ENCODE measurements at places on chromosomes 2 and 18. TPM values are rescaled to one million over a fixed set of nuclear protein-coding genes. Genes with fewer than 3 reads are reported as not detected.

Gene ALKAL2
- polyA plus RNA-seq: not detected

Gene CXCR1
- 0.53 TPM for polyA plus RNA-seq

Gene FAM110C
- 0.99 TPM for polyA plus RNA-seq

Gene ZNF892
- 0.11 TPM for polyA plus RNA-seq

Gene ZBTB7C
- not detected for polyA plus RNA-seq

DNA sequence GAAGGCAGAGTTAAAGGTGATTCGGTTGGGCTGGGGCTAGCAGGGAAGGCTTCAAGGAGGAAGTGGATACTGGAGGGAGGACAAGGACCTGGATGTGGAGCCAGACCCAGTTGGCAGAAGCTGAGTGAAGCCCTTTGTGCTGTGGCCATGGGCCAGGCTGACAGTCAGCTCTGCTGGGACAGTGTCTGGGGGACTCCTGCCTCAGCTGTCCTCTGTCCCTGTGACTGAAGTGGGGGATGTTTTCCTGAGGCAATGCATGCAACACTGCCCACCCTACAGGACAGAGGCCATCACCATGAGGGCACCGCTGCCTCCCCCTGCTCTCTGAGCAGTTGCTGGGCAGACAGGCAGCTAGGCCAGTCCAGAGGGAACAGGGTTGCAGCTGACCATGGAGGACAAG, 40.0 kb downstream of the ST8SIA5 start:
- DNase-seq: no peak

GRCh38 chr2:80496775-80497174, 192.2 kb upstream of the LRRTM1 start:
- no peak for DNase-seq

DNA sequence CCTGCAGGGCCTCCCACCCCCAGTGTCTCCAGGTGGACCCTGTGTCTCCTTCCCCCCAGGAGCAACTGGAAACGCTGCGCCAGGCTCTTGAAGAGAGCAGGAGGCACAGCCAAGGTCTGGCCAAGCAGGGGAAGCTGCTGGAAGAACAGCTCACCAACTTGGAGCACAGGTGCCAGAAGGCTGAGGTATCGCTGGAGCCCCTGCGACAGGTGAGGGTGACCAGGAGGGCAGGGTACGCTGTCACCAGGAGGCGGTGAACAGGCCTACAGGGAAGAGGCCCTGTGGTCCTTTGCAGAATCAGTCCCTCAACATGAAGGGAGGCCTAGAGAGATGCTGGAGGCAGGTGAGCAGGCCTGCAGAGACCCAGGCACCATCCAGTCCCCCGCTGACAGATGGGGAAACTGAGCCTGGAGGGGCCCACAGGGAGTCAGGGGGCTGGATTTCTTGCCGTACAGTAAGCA, 15.6 kb upstream of the SNED1 start:
- no peak for DNase-seq

GRCh38 chr2:176317623-176318065, 48.4 kb downstream of the MTX2 start:
- DNase-seq: no peak

DNA sequence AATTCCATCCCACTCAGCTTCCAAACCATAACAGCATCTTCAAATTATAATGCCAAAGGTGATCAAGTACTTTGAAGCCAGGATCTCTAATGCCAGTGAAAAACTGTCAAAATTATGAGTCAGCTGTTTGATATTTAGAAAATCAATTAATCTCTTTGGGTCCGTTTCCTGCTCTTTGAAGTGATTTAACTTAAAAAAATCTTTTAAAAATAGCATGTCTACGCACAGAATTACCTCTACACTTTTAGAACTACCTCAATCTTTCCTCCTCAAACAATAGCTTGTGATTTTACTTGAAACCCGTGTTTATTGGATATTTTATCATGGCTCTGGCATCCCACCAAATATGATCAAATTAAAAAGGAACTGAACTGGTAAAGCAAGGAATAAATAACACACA, 31.3 kb upstream of the TANK start:
- no peak for DNase-seq

- no peak for DNase-seq
Measured at GRCh38 chr2:111243295-111243694, 122.6 kb downstream of the BCL2L11 start.

- DNase-seq: no peak
Measured at GRCh38 chr2:225103737-225104141, 61.5 kb upstream of the DOCK10 start.

DNA sequence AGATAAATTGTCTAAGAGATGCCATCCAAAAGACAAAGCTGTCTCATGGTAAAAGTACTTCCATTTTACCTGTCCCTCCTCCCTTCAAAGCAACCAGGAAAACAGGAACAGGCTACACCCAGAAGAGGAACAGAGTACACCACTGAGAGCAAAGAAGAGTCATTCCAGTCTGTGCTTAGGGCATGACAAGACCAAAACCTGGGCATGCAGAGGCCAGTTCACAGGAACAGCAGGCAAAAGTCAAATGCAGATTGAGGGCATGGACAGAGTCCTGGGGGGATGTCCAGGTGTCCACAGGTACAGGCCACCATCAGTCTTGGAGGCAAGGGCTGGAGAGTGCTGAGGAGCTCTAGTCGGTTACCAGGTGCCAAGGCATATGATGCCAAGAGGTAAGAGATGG, 23.7 kb downstream of the PLEK start:
- no peak for DNase-seq

Data from CD4-positive, CD25-positive, alpha-beta regulatory T cell (primary cell).